ENCODE measurements at places on chromosomes 7 and 10.

DNA sequence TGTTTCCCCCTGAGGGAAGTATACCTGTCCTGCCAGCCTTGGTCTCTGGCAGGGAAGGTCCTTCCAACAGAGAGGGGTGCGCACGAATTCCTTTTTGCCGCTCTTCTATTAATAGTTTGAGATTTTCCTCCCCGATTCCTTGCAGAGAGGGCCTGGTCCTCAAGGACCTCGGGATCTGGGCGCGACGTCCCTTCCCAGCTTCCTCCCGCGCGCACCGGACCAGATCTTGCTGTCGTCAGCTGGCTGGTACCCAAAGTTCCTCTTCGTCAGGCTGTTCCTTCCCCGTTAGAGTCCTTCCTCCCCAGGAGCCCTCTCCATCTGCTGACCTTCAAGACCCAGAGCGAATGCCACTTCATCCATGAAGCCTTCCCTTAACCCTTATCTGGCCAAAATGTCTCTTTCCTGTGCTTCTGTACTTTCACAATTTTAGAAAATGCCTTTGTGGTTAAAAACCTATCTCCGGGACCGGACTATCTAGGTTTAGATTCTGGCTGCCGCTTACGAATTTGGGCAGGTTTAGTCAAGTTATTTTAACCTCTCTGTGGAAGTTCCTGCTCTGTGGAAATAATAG is 851 bp upstream of the GOT1 start:
- no peak for DNase-seq

- no peak for DNase-seq
Observed at GRCh38 chr7:127415060-127415742, 22.7 kb upstream of the ZNF800 start.

DNA sequence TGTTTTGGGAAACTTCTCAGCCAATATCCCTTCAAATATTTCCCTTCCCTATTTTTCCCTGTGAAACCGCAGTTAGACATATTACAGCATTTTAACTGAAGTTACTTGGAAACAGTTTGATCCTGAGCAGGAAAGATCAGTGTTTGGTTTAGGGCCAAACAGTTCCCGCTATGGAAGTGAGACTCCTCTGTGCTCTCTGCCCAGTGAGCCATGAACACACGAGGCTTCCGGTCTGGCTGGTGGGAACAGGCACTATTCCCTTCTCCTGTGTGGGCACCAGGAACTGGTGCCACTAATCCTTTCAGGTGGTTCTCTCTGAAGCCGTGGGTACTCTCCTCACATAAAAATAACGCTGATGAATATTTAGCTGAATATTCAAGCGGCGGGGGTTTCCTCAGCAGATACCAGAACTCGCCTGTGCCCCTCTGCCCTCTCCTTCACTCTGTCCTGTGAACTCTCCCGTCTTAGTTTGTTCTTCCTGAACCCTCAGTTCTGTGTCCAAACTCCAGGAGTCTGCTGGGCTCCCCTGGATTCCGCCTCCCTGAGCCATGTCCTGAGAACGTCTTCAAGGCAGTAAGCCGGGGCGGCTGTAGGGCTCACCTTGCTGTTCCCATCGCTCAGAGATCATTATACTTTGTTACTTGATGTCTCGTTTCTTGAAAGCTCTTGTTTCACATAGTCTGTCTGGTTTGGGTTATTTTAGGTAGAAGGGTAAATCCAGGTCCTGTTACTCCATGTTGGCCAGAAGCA is 25.7 kb downstream of the FOXL3 start:
- no peak for DNase-seq

GRCh38 chr7:40876601-40877000 is 741.8 kb downstream of the SUGCT start:
- DNase-seq, result no peak

GRCh38 chr10:120336911-120337540 is 120.0 kb upstream of the PLPP4 start:
- no peak for DNase-seq

- no peak for DNase-seq
Observed at GRCh38 chr10:5448333-5449001, 36.1 kb downstream of the NET1 start.

All from cortex of kidney (tissue), 1 donor.